ENCODE measurements at places on chromosomes 2 and 18.
A peak's percentile ranks its signal among the peaks of the same experiment; 100 is the strongest.

GRCh38 chr2:240202586-240202985 lies 62.1 kb upstream of the OTOS start:
- no peak for DNase-seq

DNA sequence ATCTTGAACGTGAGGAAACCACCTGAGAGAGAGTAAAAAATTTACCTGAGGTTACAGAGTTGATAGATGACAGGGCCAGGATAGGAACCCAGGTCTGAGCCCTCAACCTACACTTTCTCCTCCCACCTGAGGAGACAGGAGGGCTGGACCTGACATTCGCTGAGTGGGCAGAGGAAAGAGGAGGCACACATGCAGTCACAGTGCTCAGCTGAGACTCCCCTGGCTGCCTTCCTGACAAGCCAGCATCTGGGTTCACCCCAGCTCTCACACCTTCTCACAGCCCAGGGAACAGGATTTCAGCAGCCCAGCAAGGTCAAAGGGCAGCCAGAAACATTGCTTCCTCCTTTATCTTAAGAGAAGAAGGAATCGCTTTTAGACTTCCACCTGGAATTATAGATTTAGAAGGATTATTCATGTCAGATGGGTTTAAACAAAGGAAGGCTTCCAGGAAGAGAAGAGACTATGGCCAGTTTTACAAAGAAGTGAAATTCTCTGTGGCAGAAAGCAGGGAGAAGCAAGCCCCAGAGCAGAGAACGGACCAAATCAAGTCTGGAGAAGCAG lies 18.1 kb upstream of the PKDCC start:
- DNase-seq, result no peak

GRCh38 chr2:219116776-219117646 lies 43.6 kb downstream of the NHEJ1 start:
- no peak for DNase-seq

- DNase-seq, result no peak
These were observed 84.9 kb upstream of the PMAIP1 start for GRCh38 chr18:59814891-59815290.

GRCh38 chr2:145157741-145158591 lies 638.0 kb upstream of the ZEB2 start:
- DNase-seq, result no peak

DNA sequence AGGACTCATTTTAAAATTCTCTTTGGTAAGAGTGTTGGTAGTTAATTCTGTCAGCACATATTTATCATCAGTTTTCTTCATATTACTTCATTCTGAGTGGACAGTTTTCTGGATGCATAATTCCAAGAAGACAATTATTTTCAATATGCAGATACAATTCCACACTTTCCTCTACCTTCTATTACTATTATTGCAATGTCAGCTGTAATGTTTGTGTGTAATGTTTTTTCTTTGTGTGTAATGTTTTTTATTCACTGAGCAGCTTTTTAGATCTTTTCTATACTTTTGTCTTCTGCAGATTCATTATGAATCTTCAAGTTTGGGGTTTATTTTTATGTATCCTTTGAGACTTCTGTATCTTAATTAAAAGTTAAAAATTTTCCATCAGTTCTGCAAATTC lies 264.0 kb upstream of the VRK2 start:
- no peak for DNase-seq

DNA sequence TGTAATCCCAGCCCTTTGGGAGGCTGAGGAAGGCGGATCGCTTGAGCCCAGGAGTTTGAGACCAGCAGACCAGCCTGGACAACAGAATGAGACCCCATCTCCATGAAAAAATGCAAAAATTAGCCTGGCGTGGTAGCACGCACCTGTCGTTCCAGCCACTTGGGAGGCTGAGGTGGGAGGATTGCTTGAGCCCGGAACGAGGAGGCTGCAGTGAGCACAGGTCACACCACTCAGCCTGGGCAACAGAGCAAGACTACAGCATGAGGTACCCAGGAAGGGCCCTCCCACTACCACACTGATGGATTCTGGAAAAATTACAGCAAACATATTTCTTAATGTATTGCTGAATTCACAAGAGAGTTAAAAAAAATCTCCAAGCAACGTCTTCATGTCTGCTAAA lies 56.3 kb upstream of the HPCAL1 start:
- DNase-seq, result no peak

DNA sequence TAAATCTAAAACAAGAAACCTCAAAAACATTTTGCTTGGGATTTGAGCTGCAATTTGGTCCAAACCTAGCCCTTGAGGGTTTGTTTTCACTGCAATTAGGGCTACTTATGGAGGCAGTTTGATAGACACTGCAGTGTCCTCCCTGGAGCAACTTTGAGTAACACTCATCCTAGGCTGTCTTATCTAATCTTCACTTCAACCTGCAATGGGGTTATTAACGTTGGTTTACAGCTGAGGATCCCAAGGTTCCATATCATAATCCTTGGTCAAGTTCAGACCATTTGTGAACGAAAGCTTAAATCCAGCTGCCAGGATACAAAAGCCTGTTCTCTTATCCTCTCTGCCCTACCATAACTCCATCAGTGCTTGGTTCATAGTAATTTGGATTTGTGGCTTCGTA lies 2.5 kb downstream of the ANXA4 start:
- no peak for DNase-seq

DNA sequence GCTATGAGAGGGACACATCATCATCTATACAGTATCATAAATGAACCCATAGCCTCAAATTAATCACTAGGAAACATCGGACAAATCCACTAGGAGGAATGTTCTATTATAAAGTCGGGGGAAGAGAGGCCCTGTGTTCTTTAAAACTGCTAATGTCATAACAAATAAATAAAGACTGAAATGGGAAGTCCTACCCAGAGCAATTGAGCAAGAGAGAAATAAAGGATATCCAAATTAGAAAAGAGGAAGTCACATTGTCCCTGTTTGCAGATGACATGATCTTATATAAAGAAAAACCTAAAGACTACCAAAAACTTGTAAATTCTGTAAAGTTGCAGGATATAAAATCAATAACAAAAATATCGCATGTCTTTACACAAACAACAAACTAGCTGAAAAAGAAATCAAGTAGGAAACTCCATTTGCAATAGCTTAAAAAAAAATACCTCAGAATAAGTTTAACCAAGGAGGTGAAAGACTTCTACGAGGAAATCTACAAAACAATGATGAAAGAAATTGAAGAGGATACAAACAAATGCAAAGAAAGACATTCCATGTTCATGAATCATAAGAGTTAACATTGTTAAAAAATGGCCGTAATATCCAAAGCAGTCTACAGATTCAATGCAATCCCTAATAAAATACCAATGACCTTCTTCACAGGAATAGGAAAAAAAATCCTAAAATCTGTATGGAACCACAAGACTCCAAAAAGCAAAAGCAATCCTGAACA lies 30.6 kb downstream of the RTN4 start:
- DNase-seq, result no peak

GRCh38 chr2:10984418-10985135 lies 72.8 kb downstream of the KCNF1 start:
- DNase-seq, result no peak

DNA sequence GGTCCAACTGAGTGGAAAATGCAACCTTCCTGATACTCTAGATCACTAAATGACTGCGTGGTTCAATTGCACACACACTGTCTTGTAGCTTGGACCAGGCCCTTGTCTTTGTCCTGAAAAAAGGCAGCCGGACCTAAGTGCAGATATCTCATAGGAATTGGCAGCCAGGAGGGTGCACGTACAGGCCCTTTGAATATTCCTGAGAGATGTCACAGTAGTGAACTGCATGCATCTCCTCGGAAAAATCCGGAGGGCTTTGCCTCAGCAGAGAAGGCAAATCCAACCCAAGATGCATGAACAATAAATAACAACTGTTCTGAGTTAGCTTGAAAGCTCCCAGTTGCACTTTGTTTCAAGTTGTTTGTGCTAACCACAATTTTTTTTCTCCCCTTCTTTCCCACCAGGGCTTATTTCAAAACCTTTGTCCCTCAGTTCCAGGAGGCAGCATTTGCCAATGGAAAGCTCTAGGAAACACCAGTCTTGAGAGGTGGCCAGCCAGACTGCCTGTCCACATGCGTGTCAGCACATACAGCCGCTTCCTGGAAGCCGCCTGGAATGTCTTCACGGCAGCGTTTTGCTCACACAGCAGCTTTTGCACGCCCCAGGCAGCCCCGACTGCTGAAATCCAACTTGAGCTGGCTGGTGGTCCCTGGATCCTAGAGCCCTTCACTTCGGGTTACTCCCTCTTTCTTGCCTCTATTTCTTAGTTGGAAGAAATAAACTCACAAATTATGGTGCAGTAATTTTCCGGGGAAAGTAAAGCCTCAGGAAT lies 54.4 kb upstream of the FOSL2 start:
- no peak for DNase-seq

DNA sequence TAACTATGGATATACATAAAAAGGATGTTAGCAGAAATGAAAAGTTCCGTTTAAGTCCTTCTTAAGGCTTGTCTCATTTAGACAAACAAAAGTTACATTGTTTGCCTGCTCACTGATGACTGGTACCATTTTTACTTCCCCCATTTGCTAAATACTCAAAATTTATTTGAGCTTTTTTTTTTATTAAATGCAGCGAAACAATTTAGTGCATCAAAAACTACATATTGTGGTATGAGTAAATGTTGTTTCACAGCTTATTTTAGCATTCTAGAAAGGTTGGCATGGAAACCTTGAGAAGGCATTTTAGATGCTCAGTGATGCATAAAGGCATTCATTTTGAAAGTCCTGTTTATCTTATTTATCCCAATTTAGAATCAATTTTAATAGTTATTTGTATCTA lies 100.0 kb downstream of the MAP2 start:
- DNase-seq, result no peak

- DNase-seq, result no peak
These were observed 27.7 kb downstream of the ADRA2B start for GRCh38 chr2:96088340-96089335.

DNA sequence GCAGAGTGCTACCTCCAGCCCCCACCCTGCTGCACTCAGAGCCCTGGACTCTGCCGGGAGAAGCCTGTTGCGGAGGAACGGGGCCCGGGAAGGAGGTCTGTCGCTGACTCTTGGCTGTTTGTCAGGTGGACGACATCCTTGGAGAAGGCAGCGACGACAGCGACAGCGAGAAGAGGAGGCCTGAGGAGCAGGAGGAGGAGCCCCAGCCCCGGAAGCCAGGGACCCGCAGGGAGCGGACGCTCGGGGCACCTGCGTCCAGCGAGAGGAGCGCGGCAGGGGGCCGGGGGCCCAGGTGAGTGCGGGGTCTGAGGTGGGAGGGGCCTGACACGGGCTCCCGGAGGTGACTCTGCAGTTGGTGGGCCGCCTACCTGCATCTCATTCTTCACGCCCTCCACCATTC lies 56.6 kb downstream of the CTDP1 start:
- DNase-seq, result no peak

DNA sequence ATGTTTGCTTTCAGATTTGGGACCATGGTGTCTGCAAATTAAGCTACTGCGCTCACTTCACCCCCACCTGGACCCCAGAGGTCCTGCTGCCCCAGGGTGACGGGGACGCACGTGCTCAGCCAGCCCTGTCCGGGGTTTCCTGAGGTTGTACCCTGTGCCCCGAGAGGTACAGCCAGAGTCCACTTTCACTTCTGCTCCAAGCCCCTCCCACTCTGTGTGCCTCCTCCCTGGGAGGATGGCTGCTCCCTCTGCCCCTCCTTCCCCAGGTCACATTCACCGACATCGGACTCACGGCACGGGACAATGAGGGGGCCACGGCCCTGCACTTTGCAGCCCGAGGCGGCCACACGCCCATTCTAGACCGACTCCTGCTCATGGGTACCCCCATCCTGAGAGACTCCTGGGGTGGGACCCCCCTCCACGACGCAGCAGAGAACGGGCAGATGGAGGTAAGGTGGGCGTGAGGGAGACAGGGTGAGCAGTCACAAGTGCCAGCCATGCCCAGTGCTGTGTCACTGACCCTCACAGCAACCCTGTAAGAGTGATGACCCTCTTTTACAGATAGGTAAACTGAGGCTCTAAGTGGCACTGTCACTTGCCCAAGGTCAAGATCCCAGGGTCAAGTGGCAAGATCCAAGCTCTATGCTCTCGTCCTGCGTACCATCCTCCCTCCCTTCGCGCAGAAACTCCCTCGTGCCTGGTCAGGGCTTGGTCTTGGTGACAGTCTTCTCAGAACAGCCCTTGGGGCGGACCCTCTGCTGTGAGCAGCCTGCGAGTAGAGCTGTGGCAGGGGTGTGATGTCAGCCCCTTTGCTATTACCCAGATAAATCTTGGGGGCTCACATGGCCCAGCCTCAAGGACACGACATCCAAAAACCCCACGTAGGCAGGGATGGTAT lies 7.6 kb downstream of the ESPNL start:
- DNase-seq, result peak; percentile 81

DNA sequence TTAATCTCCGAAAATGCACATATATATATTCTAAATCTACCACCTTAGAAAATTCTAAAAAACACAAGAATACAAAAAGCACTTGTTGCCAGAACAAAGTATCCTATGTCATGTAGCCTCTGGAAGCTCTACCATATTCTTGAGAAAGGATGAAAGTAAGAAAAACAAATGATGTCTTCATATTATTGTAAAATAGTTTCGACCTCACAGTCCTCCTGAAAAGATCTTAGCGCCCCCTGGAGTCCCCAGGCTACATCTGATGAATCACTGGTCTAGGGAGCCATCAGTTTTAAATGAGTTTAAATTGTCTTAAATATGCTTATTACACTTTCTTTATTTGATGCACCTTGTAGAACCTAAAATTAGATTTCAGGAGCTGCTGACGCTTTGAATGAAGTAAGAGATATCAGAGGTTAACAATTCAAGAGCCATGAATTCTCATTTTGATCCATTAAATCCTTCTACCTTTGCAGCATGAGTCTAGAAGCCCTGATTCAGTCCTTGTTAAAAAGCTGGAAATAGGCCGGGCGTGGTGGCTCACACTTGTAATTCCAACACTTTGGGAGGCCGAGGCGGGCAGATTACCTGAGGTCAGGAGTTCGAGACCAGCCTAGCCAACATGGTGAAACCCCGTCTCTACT lies 138.8 kb downstream of the MCFD2 start:
- DNase-seq, result peak; percentile 24

DNA sequence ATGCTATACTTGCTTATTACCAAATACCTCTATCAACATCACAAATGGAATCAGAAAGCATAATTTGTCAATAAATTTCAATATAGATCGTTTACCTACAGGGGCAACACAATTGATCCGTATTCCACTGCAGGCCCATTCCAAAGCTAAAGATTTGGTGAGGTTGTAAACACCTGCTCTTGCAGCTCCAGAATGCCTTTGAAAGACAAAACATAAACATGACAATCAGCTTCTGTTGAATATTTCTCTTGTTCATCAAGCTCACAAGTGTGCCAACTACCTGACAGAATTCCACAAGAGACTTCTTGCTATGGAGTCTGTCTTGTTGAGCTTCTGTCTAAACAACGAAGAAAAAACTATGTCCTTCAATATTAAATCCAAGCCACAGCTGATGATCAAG lies 30.3 kb downstream of the PECR start:
- DNase-seq, result no peak

Data from stimulated activated naive B cell treated with anti-CD40 and anti-IgM and Interleukin-4, amounts not matched to agents 10 μg/mL and 1 μg/mL and 100 μg/mL, for 72 hours (primary cell).